ENCODE measurements at places on chromosomes 2 and 18.

DNA sequence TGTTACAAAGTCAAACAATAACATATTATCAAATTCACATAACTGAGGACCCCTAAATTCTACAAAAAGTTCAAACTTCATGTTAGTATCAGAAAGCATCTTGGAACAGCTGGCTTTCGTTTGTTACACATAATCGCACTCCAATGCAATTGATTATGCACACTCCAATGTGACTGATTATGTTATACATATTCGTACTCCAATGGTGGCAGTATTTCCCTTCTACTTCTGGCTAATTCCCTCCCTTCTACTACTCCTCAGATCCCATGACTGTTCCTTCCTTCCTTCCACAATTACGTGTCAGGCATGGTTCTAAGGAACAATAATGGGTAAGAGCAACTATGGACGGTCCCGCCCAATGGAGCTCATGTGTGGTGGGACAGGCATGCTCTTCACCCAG, 137.1 kb upstream of the CCDC150 start:
- no peak for DNase-seq

DNA sequence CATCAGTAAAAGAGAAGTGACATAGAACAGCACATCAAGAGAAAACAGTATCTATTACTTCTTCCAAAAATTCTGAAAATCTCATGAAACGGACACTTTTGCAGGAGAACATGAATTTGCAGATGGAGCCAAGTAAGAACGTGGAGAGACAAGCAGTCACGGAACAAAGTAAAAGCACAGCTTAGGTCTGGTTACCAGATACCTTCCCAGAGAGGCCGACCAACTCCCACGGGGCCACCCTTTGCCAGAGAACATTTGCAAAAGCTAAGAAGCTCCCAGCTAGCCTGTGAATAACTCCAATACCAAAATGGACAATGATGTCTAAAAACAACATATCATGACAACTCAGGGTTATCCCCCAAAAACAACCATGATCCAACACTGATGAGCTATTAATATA, 38.9 kb downstream of the THAP4 start:
- no peak for DNase-seq

- no peak for DNase-seq
Measured at GRCh38 chr2:36769106-36769505, 72.6 kb downstream of the VIT start.

DNA sequence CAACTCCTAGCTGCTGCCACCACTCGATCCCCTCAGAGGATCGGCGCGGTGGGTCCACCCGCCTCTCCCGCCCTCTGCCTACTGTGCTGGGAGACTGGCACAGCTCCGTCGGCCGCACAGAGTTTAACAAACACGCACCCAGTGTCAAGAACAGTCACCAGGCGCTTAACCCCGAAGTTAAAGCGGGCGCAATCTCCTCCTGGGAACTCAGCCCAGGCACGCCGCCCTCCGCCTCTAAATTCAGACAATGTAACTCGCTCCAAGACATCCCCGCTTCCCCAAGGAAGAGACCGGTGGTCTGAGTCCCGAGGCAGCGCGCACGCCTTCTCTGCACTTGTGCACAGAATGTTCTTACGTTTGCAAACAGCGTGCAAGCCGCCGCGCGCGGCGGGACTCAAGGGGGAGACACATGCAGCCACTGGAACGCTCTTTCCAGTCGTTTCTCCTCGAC, 533 bp downstream of the CXCR4 start:
- peak; percentile 54 for DNase-seq

GRCh38 chr2:8165550-8165949, 516.3 kb upstream of the ID2 start:
- no peak for DNase-seq

GRCh38 chr2:53231908-53232307, 535.7 kb upstream of the CHAC2 start:
- no peak for DNase-seq

DNA sequence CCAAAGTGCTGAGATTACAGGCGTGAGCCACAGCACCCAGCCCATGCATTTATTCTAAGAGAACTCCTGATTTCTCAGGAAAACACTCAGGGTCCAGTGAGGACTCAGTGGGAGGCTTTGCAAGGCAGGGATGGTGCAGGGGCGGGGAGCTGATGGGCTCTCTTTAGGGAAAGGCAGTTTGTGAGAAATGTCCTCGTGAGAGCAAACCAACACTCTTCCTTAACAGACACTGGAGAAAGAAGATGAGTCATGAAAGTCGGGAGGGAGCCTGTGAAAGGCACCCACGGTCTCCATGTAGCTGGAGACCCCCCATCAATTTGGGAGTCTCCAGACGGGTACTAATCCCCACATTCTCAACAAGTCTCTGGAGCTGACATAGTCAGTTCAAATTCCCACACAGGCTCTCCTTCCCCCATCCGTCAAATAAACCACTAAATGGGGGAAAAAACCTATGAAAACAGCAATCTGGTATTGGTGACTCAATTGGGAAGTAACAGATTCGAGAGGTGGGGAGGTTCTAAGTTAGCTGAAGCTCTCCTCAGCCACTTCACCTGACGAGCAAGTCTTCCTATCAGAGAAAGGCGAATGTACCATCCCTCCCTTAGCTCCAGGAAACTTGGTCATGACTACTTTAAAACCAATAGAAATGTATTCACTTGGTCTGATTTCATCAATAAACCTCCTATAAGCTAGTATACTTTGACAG, 11.0 kb upstream of the CREG2 start:
- no peak for DNase-seq

GRCh38 chr2:108460345-108461037, 11.5 kb downstream of the GCC2 start:
- peak; percentile 41 for DNase-seq

DNA sequence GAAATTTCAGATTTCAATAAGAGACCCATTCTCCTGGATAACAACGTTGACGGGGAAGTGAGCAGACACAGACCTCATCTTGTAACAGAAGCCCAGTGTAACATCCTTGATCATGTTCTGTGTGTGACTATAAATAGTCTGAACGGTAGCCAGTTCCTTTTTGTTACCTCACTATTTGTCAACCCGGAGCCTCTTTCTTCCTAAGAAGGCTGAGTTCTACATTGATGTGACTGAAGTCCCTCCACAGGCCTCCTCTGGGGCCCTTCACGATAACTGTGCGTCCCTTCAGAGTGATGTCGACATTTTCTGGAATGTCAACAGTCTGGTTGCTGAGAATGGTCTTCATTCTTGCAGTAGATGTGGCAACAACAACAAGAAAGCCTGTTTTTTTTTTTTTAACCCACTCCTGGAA, 6.3 kb upstream of the PLEKHM3 start:
- DNase-seq = peak; percentile 92
